Airway epithelial cell (primary cell): ENCODE measurements at places on chromosomes 12 and 14. TPM values are rescaled to one million over a fixed set of nuclear protein-coding genes. Genes with fewer than 3 reads are reported as not detected.

Gene MYL6B
- 56.0 and 95.3 TPM in 2 replicates for total RNA-seq

Gene TMEM121
- total RNA-seq, result 3.2 and 4.5 TPM in 2 replicates

Gene WASHC3
- total RNA-seq, result 31.6 and 57.7 TPM in 2 replicates

Gene ATF1
- total RNA-seq, result 15.6 and 21.7 TPM in 2 replicates

Gene AMN
- total RNA-seq, result 1.1 and 3.8 TPM in 2 replicates

Gene NRDE2
- 6.8 and 11.8 TPM in 2 replicates for total RNA-seq

Gene PLEKHD1
- not detected in 2 replicates for total RNA-seq

Gene BCAT1
- total RNA-seq, result 21.8 and 25.0 TPM in 2 replicates
